ENCODE measurements at places on chromosomes 5 and 9. TPM values are rescaled to one million over a fixed set of nuclear protein-coding genes. Genes with fewer than 3 reads are reported as not detected.

DNA sequence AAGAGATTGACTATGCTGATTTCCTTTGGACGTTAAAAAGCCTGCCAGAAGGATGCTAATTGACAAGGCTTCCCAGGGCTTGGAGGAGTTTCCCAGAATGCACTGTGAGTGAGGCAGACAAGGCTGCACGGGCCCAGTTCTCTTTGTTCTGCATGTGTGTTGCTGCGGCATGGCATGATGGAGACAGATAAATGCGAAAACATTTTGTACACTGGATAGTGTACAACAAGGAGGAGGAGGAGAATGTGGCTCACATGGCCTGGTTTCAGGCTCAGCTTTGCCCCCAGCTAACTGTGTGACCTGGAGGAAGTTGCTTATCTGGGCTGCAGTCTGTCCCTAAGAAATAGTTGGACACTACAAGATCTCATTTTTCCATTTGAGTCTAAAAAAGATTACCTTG is 135.5 kb upstream of the CPEB4 start:
- DNase-seq: no peak

GRCh38 chr9:5622016-5622415 is 6.9 kb upstream of the RIC1 start:
- DNase-seq: no peak

GRCh38 chr5:58999804-59000203 is 416.9 kb downstream of the RAB3C start:
- DNase-seq: no peak

DNA sequence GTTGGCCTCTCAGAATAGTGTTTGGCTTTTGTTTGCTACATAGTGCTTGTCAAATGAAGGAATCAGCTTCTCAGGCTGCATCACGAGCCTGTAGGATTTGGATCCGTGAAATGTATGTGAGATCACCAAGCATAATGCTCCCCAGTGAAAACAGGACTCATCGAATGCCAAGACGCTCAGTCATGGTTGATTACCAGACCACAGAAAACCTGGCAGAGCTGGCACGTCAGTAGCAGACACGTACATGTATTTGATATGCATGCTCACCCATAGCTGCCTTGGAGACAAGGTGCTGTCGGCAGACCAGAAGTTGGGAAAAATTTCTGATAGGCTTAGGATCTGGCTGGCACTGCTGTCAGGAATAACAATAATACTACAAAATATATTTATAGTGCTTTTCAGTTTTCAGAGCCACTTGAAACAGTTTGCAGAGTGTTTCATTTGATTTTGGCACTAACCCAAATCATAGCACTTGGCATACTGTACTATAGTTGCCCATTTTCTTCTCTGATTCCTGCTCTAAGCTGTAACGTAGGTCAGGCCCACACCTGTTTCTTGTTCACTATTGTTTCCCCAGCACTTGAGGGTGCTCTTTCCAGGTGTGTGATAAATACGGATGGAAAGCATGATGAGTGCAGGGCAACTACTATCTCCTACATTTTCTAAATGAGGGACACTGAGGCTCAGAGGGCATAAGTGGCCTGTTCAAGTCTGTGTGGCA is 226.1 kb downstream of the NR3C1 start:
- DNase-seq: no peak

DNA sequence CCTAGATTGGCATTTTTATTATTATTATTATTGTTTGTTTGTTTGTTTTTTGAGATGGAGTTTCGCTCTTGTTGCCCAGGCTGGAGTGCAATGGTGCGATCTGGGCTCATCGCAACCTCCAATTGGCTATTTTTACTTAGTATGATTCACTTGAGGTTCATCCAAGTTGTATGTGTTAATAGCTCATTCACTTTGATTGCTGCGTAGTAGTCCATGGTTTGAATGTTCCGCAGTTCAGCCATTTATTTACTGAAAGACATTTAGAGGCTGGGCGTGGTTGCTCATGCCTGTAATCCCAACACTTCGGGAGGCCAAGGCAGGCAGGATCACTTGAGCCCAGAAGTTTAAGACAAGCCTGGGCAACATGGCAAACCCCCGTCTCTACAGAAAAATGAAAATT is 22.6 kb upstream of the MELK start:
- DNase-seq: no peak

GCNT4 gene
- polyA plus RNA-seq: 0.94 TPM

ECM2 gene
- polyA plus RNA-seq: 35.4 TPM

COL23A1 gene
- polyA plus RNA-seq: 8.2 TPM
